ENCODE measurements at places on chromosomes 7 and 10.

DNA sequence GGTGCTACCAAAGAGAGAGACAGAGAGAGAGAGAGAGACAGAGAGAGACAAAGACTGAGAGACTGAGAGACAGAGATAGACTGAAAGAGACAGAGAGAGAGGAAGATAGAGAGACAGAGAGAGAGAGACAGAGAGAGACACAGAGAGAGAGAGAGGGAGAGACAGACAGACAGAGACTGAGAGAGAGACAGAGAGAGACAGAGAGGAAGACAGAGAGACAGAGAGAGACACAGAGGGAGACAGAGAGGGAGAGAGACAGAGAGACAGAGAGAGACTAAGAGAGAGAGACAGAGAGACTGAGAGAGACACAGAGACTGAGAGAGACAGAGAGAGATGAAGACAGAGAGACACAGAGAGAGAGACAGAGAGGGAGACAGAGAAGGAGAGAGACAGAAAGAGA, 91.2 kb downstream of the SFMBT2 start:
- DNase-seq: no peak

GRCh38 chr10:98599032-98599610, 152.4 kb upstream of the HPS1 start:
- no peak for DNase-seq

DNA sequence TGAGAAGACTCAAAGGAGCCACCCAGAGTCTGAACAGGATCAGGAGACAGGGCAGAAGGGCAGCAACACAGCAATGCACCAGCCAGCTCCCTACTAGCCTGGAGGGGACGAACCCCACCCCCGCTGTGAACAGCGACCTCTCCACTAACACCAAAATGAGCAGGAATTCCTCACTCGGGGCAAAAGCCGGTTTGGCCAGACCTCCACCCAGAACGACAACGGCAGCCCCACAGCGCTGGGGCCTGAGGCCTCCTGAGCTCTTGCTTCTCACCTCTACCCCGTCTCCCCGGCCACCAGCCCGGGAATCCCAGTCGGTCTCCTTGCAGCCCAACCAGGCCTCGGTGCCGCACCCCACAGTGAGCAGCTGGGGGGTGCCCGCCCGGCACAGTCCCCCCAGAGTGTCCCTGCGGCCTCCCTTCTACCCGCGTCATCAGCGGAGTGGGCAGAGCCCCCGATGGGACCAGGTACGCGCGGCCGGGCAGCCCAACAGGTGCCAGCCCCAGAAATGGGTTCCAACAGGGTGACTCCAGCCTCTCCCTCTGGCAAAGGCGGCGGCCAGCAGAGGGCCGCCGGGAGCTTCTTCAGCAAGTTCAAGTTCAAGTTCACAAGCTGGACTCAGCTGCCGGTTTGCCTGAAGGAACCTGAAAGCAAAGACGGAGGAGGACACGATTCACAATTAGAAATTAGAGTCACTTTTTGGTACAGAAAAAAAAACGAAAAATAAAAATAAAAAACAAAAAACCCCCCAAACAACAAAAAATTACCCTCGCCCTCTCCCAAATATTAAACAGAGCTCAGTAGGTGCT, 129.0 kb downstream of the MARCHF5 start:
- peak; percentile 53 for DNase-seq

DNA sequence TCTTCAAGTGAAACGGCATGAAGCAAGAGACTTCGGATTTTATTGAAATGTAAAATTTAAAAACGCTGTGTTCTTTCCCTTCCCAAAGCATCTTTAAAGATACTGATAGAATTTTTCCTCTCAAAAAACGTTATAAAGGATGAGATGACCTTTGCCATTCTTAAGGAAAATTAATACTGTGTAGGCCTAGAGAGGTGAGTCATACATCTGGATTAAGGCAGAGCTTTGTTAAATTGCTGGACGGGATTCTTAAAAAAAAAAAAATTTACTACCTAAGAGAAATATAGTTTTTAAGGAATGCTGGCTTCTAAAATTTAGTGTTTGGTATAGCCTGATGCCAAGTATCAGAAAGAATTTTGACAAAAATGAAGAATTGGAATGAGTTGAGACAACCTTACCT, 6.3 kb upstream of the HBP1 start:
- no peak for DNase-seq

DNA sequence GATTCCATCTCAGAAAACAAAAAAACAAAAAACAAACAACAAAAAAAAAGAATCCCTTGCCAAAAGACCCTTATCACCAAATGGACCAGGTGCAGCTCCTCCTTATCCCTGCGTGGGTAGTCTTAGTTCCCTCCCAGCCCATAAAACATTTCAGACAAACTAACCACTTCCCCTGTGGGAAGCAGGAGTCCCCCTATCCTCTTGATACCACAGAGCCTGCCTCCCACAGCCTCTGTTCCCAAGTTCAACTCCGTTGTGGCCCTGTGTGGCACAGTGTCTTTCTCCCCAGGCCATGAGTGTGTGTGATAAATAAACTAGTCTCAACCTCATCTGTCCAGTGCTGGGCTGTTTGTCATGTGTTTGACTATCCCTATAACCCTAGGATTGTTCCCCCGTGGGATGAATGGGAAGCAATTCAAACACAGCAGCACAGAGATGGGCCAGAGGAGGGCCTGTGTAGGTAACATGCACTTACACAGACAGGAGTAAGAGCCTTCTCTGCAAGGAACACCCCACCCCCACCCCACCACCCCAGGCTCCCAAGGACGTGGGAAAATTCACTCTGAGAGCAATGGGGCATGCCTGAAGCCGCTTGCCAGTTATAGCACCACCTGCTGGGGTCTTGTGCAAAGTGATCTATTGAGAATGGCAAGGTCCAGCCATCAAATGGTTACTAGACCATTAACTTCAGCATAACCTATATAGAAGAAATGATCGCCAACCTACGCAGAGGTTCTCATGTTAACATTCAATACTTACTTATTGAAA, 147.1 kb upstream of the GHITM start:
- peak; percentile 16 for DNase-seq

- DNase-seq: no peak
Measured at GRCh38 chr7:36945612-36946400, 221.5 kb upstream of the AOAH start.

GRCh38 chr7:132858760-132859159, 223.1 kb downstream of the CHCHD3 start:
- DNase-seq: no peak

DNA sequence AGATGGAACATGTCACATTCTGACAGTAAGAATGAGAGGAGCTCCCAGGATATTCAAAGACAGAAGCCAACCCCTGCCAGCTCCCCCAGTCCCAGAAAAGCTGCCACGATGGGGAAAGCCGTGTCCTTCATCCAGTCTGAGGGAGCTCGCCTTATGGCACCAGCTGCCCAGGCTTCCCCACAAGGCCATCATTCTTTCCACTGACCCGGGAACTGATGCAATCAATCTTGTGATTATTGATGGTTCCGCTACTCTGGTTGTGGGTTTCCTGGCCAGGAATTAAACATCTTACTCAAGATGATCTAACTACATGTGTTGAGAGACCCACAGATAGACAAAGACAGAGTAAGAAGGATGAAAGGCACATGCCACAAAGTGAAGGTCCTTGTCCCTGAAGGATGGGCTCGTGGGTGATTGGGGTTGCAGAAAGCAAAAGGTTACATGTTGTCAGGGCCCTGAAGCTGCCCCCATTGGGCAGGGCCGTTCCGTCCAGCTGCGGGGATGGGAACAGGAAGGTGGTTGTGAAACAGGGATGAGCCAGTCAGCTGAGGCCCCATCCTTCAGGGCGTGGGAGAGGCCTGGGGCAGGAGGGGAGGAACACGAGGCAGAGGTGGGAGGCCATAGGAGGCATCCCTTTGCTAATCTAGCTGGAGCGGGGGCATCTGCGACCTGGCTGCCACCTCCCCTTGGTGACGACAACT, 127.6 kb downstream of the OAT start:
- no peak for DNase-seq
